ENCODE measurements at places on chromosomes 12 and 14.

- no peak for DNase-seq
Measured at GRCh38 chr12:94731733-94732360, 81.5 kb upstream of the TMCC3 start.

DNA sequence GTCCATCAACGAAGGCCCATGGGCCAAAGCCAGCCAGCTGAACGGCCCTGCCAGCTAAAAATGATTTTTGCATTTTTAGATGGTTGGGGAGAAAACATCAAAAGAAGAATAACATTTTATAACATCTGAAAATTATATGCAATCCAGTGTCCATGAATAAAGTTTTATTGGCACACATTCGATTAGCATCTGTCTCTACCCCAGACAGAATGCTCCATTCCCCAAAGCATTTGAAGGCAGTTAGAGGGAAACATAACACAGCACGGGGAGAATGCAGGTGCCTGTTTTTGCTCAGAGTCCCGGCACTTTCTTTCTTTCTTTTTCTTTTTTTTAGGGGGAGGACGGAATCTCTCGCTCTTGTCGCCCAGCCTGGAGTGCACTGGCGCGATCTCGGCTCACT lies 110.7 kb downstream of the ZNF664 start:
- DNase-seq, result no peak

DNA sequence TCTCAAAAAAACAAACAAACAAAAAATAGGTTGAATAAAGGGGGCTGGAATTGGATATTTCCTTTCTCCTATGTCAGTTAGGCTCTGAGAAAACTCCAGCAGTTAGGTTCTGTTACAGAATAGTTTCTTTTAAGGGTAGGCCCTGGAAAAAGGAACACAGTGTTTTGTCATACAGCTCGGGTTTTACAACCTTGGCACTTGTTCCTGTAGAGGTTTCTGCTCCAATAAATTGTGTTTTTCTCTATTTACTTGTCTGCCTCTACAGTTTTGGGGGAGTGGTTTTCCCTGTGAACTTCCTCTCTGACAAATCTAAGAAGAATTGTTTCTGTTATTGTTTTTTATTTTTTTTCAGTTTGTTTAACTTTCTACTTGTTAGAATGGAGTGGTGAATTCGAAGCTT lies 167.6 kb downstream of the ACSS3 start:
- no peak for DNase-seq

- DNase-seq, result no peak
Measured at GRCh38 chr12:50240792-50241114, 42.6 kb downstream of the LIMA1 start.

- no peak for DNase-seq
Measured at GRCh38 chr12:66287275-66287674, 15.0 kb upstream of the HELB start.

DNA sequence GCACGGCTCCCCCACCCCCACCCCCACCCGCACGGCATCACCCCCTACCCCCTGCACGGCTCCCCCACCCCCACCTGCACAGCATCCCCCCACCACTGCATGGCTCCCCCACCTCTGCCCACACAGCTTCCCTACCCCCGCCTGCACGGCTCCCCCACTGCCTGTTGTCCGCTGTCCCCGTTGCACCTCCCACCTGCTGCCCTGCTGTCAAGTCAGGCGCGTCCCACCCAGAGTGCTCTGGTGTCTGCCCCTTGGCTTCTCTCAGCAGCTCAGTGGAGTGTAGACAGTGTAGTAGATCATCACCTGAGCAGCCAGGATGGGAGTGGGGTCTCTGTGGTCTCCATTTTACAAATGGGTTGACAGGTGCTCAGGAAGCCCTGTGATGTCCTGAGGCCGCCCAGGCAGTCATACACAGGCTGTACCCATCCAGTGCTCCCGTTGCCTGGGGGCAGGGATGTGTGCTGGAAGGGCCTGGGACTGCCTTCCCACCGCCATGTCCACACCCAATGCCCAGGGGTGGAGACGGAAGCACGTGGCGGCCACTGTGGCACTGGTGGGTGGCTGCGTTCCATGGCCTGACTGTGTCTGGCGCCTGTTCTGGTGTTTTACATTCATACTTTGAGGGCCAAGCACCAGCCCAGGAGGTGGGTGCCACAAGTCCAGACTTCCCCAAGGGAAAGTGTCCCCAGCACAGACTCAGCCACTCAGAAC lies 32.5 kb downstream of the PACS2 start:
- no peak for DNase-seq
